AG10803 (cell line): ENCODE measurements at places on chromosomes 4 and X.

DNA sequence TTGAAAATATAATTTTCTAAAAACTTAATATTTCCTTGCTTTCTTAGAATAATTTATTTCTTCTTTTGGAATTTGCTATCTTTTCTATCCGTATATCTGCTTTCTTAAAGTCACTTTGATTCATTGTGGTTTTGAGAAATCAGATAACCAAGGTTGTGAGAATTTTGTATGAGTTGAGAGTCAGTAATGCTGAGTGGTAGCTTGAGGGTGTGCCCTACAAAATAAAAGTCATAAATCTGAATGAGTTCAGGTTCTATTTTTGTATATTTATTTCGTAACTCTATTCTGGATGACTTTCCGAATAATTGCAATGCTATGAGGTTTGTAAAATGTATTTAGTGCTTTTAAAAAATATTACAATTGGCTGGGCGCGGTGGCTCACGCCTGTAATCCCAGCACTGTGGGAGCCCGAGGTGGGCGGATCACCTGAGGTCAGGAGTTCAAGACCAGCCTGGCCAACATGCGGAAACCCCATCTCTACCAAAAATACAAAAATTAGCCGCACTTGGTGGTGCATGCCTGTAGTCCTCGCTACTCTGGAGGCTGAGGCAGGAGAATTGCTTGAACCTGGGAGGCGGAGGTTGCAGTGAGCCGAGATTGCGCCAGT, 8.9 kb downstream of the COPS4 start:
- DNase-seq, result peak; percentile 64

GRCh38 chrX:124240422-124240821, 92.0 kb upstream of the TEX13D start:
- peak; percentile 63 for DNase-seq

DNA sequence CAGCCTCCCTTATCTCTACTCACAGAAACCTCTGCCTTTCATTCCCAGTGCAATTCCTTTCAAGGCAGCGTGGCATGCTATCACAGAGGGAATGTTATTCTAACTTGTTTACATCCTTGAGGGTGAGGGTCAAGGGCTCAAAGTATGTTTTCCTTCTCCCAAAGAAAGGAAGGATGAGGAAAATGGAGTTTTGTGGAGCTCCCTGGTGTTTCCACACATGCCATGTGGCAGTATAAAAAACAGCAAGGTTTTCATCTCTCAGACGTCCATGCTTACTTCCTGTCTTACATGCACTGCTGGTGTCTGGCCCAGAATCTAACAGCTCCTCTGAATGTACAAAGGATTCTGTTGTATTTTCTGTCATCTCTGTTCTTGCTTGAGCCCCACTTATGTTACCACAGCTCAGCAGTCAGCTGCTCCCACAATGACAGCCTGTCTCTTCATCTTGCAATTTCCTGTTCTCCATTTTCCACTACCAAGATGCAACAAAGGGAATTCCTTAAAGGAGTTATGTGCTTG, 128.0 kb downstream of the SNCA start:
- DNase-seq, result peak; percentile 33

DNA sequence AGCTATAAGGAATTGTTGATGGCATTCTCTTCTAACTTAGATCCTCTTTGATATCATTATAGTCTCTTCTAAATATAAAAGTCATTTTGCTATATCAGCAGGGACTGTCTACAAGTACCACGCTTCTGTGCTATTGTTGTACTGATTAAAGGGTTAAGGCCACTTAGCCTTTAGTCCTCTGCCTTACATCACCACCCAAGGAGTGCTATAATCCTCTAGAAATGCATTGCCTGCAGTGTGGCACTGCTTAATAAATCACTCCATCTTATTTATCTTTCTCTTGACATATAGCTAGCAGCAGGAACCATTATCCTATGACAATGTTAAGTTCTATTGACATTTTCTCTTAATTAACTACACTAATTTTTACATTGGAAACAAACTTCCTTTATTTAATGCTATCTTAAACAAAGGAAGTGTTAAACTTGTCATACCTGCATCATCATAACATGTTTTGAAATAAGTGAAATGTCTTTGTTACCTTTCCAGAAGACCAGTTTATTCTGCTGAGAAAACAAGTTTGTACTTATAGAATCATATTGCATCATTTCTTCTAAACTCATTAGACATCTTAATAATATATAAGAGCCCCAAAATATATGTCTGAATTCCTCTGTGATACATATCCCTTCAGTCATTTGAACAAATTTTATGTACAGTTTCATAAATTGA, 360.9 kb upstream of the ATOH1 start:
- no peak for DNase-seq

DNA sequence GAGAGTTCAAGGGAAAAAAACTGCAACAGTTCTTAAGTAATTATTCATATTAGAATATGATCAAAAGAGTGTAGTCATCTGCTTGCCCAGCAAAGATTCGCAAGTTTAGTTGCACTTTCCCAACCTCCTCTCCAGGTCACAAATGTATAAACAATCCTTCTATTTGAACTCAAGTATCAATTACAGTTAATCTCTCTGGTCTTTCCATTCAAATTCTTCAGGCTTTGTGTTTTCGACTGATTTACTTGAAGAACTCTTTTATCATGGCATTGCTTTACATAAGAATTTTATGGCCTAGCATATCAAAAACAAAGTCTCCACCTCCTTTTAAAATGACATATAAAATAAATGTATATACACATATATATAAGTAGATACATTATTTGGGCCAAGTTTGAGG, 1009.6 kb upstream of the DIAPH2 start:
- no peak for DNase-seq

- peak; percentile 78 for DNase-seq
These were observed 512.5 kb upstream of the SLIT2 start for GRCh38 chr4:19739101-19739651.

DNA sequence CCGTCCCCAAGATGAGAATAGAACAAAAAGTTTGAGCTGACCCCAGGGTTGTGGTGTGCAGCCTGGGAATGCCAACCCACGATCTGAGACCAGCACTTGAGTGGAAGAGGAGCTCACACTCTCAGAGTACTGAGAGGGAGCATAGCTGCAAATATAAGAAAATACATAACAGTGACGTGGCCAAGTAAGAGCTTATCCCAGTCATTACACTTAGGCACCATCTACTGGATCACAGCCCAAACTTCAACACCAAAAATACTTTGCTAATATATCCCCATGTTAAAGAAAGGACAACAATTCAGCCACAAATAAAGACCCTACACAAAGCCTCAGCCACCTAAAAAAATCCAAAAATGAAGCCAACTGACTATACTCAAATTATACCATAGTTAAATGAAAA, 33.3 kb upstream of the CXCL6 start:
- no peak for DNase-seq

DNA sequence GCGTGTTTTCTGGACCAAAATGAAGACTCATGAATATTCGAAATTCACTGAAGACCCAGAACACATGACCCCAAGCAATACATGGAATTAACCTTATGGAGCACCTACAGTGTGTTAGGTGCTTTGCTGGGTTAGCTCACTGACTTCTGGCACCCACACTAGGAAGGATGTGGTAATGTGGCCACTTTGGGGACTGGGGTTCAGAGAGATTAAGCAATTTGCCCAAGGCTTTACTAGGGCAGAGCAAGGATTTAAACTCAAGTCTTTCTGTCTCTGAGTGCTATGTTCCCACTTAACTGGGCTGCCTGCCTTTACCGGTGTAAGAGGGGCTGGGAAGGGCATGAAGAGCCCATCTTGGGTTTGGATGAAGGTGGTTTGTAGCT, 162.0 kb upstream of the ATP6AP2 start:
- DNase-seq, result no peak

DNA sequence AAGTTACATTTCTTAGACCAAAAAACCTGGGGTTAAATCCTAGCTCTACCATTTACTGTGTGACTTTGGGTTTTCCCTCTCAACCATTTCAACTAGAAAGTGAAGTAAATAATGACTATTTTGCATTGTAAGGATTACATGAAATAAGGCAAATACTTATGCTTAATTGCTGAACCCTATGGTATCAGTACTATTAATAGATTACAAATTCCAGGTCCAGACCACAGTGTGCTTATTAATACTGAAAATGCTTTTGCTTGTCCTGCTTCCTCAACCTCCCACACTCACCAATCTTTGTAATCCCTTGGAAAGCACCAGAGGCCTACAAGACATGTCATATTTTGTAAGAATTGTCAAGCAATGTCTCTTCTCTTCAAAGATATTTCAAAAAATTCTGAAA, 456.5 kb downstream of the SPOCK3 start:
- no peak for DNase-seq

DNA sequence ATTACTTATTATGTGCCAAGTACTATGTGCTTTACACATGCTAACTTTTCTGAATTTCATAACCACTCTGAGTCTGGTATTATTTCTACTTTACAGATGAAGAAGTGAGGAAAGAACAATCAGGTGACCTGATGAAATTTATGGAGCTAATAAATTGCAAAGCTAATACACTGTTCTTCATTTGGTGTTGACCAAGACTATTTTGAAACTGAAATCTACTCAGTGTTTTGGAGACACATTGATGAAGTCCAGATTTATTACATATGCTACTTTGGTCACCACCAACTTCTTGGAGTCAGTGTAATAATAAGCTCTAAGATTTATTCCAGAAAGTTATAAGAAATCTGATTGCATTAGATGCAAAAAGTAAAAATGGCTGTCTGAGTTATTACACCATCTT, 637.9 kb downstream of the FAT4 start:
- DNase-seq, result peak; percentile 57

GRCh38 chr4:187679450-187679849, 316.1 kb upstream of the ZFP42 start:
- DNase-seq, result peak; percentile 11

DNA sequence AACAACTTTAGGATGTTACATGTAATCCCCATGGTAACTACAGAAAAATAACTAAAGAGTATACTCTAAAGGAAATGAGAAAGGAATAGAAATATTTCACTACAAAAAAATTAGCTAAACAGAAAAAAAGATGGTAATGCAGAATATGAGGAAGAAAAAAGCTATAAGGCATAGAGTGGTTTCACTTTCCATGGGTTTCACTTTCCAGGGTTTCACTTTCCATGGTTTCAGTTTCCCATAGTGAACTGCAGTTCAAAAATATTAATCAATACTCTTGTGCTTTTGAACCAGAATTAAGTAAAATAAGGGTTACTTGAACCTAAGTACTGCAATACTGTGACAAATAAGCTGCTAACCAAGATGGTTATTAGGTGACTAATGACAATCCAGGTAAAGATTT, 42.0 kb downstream of the NPFFR2 start:
- no peak for DNase-seq

- DNase-seq, result no peak
These were observed 716 bp downstream of the FHIP1A start for GRCh38 chr4:151409470-151410313.

DNA sequence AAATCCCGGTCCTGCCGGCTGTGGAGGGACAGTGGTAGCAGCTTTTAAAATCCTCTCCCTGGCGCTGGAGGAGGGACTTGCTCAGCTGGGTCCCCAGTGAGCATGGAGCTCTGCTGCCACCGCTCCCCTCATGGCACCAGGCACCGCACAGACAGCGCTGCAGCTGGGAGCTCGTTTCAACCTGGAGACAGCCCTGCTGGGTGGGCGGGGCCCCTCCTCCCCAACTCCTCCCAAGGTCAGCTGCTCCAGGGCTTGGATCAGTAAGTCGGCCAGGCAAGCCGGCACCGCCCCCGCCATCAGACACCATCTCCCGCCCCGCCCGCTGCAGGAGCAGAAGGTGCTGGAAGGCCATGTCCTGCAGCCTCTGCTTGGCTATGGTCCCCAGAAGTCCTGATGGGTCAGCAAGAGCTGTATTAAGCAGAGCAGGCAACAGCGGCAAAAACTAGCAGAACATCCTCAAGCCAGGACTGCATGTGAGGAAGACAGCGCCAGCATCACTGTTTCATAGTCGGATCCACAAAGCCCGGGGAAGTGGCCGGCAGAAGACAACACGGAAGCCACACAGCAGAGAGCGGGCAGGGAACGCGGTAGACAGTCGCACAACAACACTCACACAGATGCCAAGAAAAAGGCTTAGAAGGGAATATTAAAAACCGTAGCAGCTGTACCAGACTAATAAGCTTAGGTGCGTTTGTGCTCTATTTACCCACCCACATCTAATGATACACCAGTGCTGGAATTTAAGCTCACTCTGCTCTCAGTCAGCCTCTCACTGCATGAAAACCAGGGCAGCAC, 16.2 kb downstream of the ZFYVE28 start:
- DNase-seq, result peak; percentile 40

- DNase-seq, result no peak
These were observed 28.3 kb downstream of the CHRNA9 start for GRCh38 chr4:40363382-40363920.

DNA sequence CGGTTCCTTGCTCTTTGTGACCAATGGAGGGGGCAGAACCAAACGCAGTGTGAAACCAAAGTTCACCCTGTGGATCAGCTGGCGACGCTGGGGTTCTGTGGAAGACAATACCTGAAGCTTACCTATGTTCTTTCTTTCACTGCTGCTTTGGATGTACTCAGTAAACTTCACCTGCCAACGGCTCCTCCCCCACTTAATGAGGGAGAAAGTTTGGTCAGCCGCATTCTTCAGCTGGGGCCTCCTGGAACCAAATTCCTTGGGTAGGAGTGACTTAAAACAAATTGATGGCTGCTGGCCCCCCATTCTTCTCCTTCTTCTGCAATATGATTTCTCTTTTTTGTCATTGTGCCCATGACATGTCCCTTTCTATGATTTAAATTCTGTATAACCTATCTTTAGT, 282.4 kb downstream of the ANK2 start:
- no peak for DNase-seq

DNA sequence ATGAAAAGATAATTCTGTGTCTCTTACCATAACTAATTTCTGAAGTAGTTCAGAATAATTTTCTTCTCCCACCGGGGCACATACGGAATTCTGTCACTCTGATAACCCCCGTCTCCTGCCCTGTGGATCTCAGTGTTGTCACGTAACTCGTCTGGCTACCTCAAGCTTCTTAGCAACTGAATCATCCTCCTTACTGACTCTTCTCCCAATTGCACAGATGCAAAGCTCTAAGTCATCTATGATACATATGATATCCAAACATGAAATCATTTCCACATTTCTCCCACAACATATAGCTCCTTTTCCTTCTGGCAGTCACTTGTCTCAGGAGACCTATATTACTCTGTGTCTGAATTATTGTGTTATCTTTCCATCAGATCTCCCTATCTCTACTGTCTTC, 1043.1 kb upstream of the TENM3 start:
- DNase-seq, result no peak

GRCh38 chr4:119227690-119228089, 15.2 kb downstream of the USP53 start:
- DNase-seq, result peak; percentile 18

GRCh38 chrX:41603596-41603995, 85.2 kb upstream of the GPR34 start:
- DNase-seq, result no peak

DNA sequence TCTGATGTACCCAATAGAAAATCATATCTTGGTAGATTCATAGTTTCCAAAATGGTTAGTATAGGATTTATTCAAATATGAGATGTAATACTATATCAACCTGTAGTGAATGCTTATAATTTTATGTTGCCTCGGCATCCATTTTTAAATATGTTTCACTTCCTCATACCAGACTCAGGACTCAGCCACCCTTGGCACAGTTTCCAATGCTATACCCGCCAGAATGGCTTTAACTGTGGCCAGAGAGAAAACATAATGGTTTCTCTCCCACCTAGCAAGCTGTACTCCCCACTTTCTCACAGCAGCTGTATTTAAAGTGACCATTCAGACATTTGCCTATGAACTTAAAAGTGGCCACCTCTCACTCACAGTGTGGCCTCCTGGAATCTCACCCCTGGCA, 466.6 kb upstream of the PABPC4L start:
- DNase-seq, result no peak

GRCh38 chrX:17737986-17738713, 857 bp downstream of the SCML1 start:
- DNase-seq, result peak; percentile 32
